ENCODE measurements at places on chromosomes 2 and 18.

GRCh38 chr18:73563345-73563744 is 584.3 kb downstream of the FBXO15 start:
- no peak for DNase-seq

- no peak for DNase-seq
Measured at GRCh38 chr2:109649736-109650695, 35.9 kb downstream of the SOWAHC start.

- DNase-seq, result no peak
Measured at GRCh38 chr18:7452331-7452730, 114.8 kb upstream of the PTPRM start.

GRCh38 chr2:154692927-154693326 is 5.6 kb upstream of the KCNJ3 start:
- no peak for DNase-seq

DNA sequence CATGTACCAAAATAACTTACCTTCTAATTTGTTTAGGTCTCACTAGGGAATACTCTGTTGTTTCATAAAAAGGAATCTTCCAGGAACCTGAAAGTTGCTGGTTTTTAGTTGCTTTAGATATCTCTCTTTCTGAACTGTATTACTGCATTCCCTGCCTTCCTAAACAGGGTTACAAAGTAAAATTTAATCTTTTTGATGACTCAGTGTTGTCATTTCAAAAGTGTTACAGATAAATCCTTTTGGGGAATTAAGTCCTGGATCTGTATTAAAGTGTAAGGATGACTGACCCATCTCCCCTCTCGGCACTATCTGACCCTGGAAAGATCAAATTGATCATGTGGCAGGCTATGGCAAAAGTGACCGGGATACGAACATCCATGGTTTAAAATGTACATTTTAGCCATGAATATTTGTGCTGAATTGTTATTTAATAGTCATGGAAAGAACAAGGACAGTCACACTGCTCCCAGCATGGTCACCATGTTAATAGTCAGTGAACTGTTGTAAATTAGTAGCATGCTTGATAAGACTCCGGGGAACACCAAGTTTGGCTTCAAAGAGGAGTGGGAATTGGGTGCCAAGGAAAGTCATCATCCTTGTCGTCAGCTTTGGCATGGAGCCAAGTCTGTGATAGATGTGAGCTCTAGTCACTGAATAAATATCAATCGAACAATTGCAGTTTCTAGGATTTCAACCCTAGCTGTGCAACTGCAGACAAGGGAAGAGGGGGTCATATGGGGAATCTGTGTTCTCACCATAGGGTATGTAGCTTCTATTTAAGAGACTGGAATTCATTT is 4.2 kb downstream of the PLEKHA3 start:
- no peak for DNase-seq

DNA sequence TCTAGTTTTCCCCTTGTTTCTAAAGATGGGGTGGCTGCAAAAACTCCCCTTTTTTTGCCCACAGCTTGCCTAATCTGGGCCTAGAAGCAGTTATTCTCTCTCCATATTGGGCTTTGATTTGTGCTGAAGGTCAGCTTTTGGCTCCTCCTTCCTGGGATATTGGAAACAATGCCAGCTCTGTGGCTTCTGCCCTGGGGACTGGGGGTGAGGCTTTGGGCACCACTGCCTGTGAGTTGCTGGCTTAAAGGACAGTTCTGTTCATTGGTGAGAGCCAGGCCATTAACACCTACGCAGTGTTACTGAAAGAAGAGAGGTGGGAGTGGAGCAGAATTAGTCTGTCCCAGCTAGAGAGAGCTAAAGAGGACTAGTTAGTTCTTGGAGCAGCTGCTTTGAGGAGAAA is 4.3 kb downstream of the UBXN2A start:
- DNase-seq, result no peak

DNA sequence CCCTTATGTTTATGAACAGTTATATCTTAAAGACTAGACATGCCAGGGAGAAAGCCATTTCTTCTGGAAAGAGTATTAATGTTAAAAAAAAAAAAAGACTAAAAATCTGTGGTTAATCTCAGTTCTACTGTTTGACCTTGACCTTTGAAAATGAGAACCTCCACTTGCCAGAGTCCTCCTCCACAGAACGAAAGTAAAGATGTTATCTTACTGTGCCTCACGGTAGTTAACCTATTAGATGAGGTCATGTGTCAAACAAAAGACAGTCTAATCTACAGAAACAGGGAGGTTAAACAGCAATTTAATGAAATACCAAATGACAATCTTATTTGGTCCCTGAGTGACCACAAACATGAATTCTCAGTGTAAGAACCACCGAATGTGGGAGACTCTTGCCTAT is 51.2 kb downstream of the SLC14A2 start:
- DNase-seq, result no peak

- no peak for DNase-seq
Measured at GRCh38 chr18:10916387-10916786, 233.0 kb downstream of the PIEZO2 start.

GRCh38 chr2:167869200-167869599 is 378.2 kb downstream of the STK39 start:
- DNase-seq, result no peak

- no peak for DNase-seq
Measured at GRCh38 chr2:202203348-202203747, 35.0 kb downstream of the SUMO1 start.

GRCh38 chr2:170360546-170361089 is 182.7 kb downstream of the MYO3B start:
- no peak for DNase-seq

DNA sequence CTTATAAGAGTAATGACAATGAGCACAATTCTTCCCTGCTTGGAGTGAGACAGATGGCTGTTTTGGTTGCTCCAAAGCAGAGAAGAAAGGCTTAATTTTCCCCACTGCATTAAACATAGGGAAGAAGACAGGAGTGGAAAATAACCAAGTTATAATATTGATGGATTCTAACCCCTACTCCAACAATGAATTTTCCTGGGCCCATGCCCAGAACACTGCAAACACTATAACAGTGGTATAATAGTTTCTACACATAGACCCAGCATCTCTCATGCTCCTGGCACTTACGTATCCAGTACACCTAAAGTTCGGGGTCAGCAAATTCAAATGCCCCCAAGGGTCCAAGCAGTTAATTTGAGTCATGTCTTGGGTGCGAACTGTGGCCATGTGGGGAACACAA is 613.4 kb downstream of the PLCL1 start:
- no peak for DNase-seq
